ENCODE measurements at places on chromosomes 16 and 17. TPM values are rescaled to one million over a fixed set of nuclear protein-coding genes. Genes with fewer than 3 reads are reported as not detected.

The KRT16 gene
- total RNA-seq = not detected

DNA sequence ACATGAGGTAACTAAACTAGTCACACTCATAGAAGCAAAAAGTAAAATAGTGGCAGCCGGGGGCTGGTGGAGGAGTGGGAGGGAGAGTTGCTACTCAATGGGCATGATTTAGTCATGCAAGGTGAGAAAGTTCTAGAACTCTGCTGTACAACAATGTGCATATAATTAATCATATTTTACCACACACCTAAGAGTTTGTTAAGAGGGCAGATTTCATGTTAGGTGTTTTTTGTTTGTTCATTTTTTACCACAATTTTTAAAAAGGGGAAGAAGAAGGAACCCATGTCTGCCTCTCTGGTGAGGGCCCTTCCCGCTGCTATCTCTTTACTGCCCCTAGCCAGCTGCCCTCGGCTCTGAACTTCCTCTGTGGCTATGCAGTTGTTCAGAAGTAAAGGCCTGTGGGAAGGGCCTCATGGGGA lies 11.2 kb downstream of the CD300LB start:
- no peak for DNase-seq

DNA sequence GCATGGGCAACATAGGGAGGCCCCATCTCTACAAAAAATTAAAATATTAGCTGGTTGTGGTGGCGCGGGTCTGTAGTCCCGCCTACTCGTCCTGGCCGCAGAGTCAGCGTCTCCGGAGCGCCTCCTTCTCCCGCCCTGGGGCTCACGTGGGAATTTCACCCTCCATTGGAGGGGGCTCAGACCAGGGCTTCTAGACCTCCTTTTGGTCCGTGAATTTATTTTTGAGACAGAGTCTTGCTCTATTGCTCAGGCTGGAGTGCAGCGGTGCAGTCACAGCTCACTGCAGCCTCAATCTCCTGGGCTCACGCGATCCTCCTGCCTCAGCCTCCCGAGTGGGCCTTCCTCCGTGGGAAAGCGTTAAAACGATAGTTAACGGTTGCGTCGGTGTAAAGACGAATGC lies 394 bp upstream of the NME4 start:
- no peak for DNase-seq

The ZNF785 gene
- total RNA-seq = 3.9 TPM

GRCh38 chr16:84234321-84235241 lies 5.2 kb downstream of the KCNG4 start:
- no peak for DNase-seq

The CARD14 gene
- total RNA-seq = not detected

The PRMT7 gene
- 31.4 TPM for total RNA-seq

GRCh38 chr16:4060823-4061222 lies 55.4 kb downstream of the ADCY9 start:
- DNase-seq = no peak

DNA sequence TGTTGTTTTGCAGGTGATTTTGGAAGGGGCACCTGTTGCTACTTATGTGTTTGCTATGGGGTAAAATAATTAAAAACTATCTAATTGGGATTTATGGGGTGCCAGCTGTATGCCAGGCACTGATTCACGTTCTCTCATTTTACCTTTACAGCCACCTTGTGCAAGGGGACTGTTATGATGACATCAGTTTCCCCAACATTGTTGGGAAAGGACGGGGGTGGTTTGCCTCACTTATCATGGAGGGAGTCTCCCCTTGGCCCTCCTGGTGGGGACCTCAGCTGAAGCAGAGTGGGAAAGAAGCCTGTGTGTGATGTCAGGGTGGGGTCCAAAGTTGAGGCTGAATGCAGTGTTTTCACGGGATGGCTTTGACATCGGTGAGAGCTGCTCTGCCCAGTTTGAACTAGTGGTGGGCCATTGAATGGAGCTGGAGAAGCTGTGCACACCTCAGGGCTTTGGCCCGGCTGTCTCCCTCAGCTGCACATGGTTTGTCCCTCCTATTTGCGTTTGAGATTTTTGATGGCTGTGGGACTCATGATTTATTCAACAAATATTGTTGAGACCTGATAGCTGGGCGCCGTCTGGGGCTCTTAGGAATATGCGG lies 36.1 kb downstream of the CMIP start:
- no peak for DNase-seq

DNA sequence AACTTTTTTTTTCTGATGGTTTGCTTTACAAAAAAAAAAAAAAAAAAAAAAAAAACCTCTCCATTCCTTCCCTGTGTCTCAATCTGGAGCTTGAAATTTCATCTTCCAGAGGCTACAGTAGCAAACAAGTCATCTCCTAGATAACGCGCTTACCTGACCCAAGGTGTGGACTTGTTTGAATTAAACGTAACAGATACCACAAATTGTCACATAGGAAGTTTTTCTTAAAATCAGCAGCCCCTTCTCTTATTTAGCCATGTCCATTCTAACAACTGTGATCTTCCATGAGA lies 2.0 kb downstream of the STAT5B start:
- DNase-seq = no peak

The RSKR gene
- total RNA-seq = 7.6 TPM

GRCh38 chr16:2181952-2182351 lies 14.5 kb downstream of the CASKIN1 start:
- no peak for DNase-seq

- DNase-seq = no peak
Observed at GRCh38 chr16:2955779-2956578, 8.1 kb upstream of the KREMEN2 start.

GRCh38 chr17:70168044-70168976 lies 1.0 kb upstream of the KCNJ2 start:
- DNase-seq = peak; percentile 50

DNA sequence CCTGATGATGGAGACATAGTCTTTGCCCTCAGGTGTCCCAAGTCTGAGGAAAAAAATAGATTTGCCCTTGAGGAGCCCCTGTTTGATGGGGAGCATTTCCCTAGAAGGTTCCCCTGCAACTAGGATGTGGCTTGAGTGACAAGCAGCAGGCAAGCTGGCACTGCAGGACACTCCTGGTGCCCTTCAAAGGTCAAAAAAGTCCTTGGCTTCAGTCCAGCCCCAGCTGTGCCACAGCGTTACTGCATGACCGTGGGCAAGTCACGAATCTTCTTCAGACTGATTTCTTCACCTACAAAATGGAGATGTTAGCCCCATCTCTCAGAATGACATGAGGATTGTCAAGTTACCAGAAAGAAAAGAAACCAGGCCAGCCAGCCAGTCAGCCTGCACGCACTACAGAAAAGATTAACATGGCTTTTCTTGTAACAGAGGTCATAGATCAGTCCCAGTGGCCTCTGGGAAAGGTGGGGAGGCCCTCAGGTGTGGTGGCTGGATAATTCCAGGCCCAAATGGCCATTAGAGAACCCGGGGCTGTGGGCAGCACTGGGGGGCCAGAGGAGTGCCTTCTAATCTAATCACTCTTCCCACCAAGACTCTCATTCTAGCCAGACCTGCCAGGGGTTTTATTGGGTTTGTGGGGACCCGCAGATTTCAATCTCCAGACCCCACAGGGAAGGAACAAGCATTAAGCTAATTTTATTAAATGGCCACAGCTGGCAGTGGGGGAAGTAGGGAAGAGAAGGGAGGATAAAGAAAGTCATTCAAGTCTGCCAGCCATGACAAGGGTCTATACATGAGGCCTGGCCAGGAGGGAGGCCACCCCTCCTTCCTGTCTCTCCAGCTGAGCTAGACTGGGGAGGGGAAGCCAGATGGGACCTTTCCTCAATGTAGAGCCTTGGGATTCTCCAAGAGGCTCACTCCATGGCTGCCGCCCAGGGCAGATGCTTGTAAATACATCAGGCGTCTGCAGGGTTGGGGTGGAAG lies 9.7 kb upstream of the KIF18B start:
- no peak for DNase-seq

The NPIPA2 gene
- 2.2 TPM for total RNA-seq

DNA sequence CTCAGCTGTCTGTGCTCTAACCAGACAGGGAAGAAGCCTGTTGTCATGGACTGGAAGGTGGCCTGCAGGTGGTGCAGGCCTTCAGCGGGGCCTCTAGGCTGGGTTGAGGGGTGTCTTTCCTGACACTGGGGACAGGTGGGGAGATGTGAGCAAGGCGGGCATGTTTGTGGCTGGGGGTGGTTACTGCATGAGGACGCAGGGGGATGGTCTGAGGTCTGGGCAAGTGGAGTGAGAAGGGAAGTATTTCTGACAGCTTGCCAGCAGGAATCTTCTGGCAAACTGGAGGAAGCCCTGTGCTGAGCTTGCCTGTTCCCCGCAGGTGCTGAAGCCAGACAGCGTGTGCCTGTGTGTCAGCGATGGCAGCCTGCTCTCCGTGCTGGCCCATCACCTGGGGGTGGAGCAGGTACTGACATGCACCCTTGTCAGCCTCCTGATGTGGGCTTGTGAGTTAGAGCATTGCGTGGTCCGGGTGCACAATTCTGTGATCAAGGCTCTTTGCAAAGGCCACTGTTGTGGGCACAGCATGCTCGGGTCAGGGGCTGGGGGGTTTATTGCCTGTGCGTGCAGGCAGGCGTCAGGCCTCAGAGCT lies 36.2 kb downstream of the PRMT7 start:
- no peak for DNase-seq

DNA sequence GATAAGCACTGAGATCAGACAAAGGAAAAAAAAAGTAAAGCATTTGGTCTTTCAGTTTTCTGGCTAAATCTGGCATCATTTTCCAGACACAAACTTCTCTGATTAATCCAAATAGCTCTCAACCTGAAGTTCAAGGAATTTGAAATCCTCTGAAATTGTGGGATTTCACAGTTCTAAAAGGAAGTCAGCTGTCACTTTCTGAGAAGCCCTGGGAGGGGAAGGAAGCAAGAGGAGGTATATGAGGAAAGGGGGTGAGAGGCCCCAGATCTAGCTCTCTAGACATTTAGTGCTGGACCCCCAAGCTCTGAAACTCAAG lies 17.5 kb upstream of the HOXB9 start:
- no peak for DNase-seq

The AIPL1 gene
- not detected for total RNA-seq

GRCh38 chr17:38539386-38539785 lies 66.4 kb downstream of the SRCIN1 start:
- DNase-seq = no peak

The IL21R gene
- total RNA-seq = 0.12 TPM

GRCh38 chr17:58666858-58667267 lies 25.0 kb downstream of the TEX14 start:
- DNase-seq = peak; percentile 71

The MLLT6 gene
- total RNA-seq = 120 TPM

DNA sequence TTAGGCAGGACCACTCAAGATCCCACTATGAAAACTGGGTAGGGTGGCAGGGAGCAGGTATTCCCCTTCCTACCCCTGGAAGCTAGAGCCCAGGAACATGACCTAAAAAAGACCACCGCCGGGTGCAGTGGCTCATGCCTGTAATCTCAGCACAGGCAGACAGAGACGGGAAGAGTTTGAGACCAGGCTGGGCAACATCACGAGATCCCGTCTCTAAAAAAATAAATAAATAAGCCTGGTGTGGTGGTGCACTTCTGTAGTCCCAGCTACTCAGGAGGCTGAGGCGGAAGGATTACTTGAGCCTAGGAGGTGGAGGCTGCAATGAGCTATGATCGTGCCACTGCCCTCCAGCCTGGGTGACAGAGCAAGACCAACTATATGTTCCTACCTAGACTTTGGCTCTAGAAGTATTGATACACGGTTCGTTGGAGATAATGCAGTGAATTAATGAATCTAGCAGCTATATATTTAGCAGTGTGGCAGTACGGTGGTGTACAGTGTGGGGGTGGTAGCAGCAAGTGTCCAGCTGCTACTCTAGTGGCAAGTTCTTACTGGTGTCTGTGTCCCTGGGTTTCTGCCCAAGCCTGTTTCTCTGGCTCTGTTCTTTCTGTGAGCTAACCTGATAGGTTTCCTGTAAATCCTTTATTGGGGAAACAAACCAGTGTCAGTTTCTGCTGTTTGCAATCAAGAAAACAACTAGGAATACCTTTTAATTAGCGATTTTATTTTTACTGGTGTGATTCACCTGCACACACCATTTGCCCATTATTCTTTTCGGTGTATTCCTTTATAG lies 3.3 kb upstream of the USP31 start:
- no peak for DNase-seq

- DNase-seq = peak; percentile 62
Observed at GRCh38 chr17:48791128-48792032, 25.6 kb downstream of the TTLL6 start.

The TEX19 gene
- total RNA-seq = 0.17 TPM

The KRT36 gene
- not detected for total RNA-seq

- no peak for DNase-seq
Observed at GRCh38 chr17:64448665-64449512, at the start of gene MILR1. TSS of gene MILR1 (plus strand) at chr17:64449115. CDS start at chr17:64449169, 54 bp downstream.

Measured in psoas muscle (tissue), 8 donors.